ENCODE measurements at places on chromosomes 5 and 9. TPM values are rescaled to one million over a fixed set of nuclear protein-coding genes. Genes with fewer than 3 reads are reported as not detected.

DNA sequence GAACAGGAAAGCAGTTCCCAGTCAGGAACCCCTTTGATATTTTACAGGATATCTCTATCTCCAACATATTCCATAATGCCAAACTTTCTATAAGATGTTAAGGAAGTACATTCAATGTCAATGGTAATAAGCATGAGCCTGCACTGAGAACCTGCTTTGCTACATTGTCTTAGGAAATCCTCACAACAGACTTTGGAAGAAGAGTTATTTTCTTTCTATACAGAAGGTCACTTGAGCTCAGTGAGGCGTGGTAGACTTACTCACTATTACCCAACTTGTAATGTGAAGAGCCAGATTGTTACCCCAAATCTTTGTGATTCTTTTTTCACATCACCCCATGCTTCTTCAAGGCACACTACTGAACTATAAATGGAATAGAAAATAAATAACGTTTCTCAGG lies 435.9 kb downstream of the DNAH5 start:
- no peak for DNase-seq

GRCh38 chr5:143101121-143101520 lies 302.4 kb downstream of the NR3C1 start:
- no peak for DNase-seq

GRCh38 chr9:97873425-97873824 lies 20.4 kb downstream of the FOXE1 start:
- DNase-seq: no peak

GRCh38 chr9:70232476-70232875 lies 26.3 kb upstream of the SMC5 start:
- no peak for DNase-seq

DNA sequence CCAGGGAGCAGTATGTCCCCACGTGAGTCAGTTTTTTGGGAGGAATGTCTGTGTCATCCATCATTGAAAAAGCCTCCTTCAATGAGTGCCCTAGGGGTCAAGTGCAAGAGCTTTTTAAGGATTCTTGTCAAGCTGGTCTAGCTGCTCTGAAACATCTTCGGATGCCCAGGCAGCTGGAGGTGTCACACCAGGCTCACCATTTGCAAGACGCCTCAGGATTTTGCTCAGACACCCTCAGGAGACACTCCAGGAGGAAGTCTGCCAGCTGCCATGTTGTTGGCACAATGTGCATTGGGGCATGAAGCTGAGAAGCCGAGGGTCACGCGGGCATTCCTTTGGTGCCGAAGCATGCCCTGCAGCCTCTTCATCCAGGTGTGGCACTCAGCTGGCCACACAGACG lies 111.1 kb upstream of the S1PR3 start:
- DNase-seq: no peak

GRCh38 chr9:135108831-135109510 lies 21.5 kb downstream of the OLFM1 start:
- no peak for DNase-seq

Gene DRD1
- total RNA-seq: not detected

Gene MARVELD2
- total RNA-seq: 0.23 TPM

Gene CDK5RAP2
- 128 TPM for total RNA-seq

Gene NR5A1
- not detected for total RNA-seq

Data from activated naive CD4-positive, alpha-beta T cell treated with anti-CD3 and anti-CD28 coated beads, Interleukin-2, amount 50 U/mL, for 72 hours (primary cell).